ENCODE measurements at places on chromosomes 11 and 22.

DNA sequence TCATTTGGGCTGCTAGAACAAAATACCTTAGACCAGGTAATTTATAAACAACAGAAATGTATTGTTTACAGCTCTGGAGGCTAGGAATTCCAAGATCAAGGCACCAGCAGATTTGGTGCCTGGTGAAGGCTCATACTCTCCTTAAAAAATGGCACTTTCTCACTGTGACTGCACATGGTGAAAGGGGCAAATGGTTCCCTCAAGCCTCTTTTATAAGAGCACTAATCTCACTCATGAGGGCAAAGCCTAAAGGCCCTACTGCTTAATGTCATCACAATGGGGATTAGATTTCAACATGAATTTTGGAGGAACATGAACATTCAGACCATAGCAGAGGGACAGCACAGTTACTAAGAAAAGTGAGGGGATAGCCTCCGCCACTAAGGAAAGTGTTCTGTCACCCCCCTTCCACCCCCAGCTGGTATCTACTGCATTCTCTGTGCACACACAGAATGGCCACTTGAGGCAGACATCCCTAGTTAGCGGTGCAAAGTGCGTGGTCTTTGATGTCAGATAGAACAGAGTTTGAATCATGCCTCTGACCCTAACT lies 47.2 kb upstream of the CEP295 start:
- H3K4me3 ChIP-seq = no peak overlapping the region
- no peaks in the 10 kb centered on the region for H3K4me1 ChIP-seq
- no peak overlapping the region for H3K27ac ChIP-seq
- H3K27me3 ChIP-seq = no peaks in the 10 kb centered on the region
- DNase-seq = peak; percentile 69

GRCh38 chr11:64934682-64935358 lies 873 bp downstream of the GPHA2 start:
- H3K27me3 ChIP-seq = no peaks in the 10 kb centered on the region
- peaks cover 5% of the 10 kb centered on the region for H3K4me1 ChIP-seq
- no peaks in the 10 kb centered on the region for H3K36me3 ChIP-seq
- no peak for DNase-seq

DNA sequence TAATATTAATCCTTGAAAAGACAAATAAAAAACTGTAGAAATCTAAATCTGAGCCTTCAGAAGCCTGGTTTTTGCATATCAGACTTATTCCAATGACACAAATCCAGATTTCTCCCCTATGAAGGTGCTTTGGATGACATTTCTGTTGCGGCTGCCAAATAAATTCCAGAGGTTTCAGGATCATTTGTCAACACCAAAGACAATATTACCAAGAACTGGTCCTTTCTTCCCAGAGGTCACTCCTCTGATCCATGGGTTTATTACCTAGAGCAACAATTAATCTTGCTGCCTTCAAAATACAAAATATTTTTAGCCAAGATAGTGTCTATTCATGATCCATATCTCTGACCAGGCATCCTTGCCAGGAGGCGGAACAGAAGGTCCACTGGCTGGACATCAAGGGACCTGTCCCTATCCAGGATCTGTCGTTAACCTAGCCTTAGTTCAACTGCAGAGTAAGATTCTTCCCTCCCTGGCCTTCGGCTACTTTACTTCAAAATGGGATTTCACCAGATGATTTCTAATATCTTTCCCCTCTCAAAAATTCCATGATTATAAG lies 4.9 kb downstream of the CADM1 start:
- no peak overlapping the region for H3K4me3 ChIP-seq
- H3K27me3 ChIP-seq = peaks cover 21% of the 10 kb centered on the region
- H3K4me1 ChIP-seq = peaks cover 3% of the 10 kb centered on the region
- no peak for DNase-seq

DNA sequence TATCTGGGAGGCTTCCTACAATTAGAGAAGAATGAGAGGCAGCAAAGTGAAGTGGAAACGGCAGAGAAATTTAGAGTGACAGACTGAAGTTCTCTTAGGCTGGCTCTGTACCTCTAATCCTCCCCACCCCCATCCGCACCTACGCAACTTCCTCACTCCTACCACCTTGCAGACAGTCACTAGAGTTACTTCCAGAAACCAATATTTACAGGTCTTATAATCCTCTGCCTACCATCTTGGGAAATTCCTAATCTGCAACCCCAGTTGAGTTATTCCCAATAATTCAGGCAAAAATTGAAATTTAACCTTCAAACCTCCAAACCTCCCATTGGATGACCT lies 71.7 kb downstream of the PAK1 start:
- no peak overlapping the region for H3K27ac ChIP-seq
- H3K36me3 ChIP-seq = no peaks in the 10 kb centered on the region
- H3K27me3 ChIP-seq = no peaks in the 10 kb centered on the region
- H3K4me3 ChIP-seq = no peak overlapping the region
- peaks cover 4% of the 10 kb centered on the region for H3K4me1 ChIP-seq

- H3K36me3 ChIP-seq = no peaks in the 10 kb centered on the region
- no peak for DNase-seq
- no peak overlapping the region for H3K4me3 ChIP-seq
- H3K27me3 ChIP-seq = no peaks in the 10 kb centered on the region
- H3K4me1 ChIP-seq = peaks cover 20% of the 10 kb centered on the region
Measured at GRCh38 chr11:127109796-127110480, 109.4 kb upstream of the KIRREL3 start.
